Activated naive CD4-positive, alpha-beta T cell treated with anti-CD3 and anti-CD28 coated beads, Interleukin-2, amount 50 U/mL, for 16 hours (primary cell): ENCODE measurements at places on chromosomes 3 and 15.

- DNase-seq = no peak
Measured at GRCh38 chr15:49605588-49605987, 15.0 kb downstream of the FAM227B start.

- no peak for DNase-seq
Measured at GRCh38 chr3:141275032-141275422, 43.4 kb downstream of the PXYLP1 start.

DNA sequence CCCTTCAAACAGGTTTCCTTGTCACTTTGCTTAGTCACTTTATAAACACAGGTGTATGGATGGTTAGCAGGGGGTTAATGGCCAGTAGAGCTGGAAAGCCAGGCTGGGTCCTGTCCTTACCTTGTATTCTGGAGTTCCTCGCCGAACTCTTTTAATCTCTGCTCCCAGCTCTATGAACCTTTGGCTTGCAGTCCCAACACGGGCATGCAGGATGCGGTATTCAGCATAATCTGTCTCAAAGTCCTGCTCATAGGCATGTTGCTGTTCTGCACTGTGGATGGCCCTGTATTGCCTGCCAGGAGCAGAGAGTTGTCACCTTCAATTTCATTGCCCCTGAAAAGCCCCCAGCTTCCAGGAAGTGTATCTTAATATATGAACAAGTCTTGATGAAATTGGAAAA is 2.7 kb downstream of the ELL3 start:
- DNase-seq = no peak

DNA sequence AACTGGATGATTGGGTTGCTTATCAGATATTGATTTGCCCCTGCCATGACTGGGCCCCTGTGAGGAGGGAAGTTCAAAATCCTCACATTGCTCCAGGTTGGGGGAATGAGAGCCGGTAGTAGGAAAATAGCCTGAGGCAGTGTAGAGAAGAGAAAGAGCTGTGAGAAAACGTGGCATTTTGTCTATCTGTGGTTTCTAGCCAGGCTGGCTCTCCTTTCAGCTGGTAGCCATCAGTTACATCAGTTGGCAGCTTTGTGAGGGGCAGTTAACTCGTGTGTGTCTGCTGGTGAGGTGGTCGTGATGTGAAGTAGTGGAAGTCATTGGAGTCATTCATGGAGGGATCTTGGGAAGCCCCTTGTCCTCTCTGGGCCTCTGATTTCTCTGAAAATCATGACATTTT is 5.2 kb downstream of the ESYT3 start:
- DNase-seq = no peak
